ENCODE measurements at places on chromosomes 3 and 15.

- DNase-seq: no peak
Measured at GRCh38 chr3:147360051-147360439, 46.3 kb downstream of the ZIC4 start.

DNA sequence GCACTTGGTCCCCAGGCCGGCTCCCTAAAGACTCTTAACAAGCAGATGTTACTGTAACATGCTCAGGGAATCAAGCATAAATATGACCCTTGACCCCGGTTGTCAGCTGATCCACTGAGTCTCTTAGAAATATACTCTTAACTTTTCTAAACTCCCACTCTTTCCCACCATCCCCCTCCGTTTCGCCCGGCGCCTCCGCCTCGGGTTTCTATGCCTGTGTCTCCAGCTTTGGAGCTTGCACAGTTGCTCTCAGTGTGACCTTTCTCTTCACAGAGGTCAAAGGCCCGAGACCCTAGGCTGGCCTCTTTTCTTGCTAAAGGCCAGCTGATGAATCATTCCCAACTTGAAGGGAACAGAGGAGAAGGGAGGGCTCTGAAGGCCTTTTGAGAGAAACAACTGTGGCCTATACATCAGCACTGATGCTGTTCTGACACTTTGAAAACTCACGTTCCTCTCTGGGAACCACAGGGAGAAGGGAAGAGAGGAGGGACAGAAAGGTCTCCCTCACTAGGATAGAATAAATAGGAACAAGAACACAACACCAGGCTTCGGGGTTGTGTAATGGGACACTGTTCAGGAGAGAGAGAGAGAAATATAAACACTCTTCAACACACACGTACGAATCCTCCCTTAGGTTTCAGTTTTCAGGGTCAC, 484.5 kb upstream of the NR2F2 start:
- DNase-seq: no peak

- DNase-seq: no peak
Measured at GRCh38 chr3:50594253-50594785, 17.3 kb downstream of the CISH start.

GRCh38 chr3:114687151-114687550, 393.3 kb downstream of the TIGIT start:
- DNase-seq: no peak

GRCh38 chr15:73485372-73485771, 42.4 kb downstream of the REC114 start:
- no peak for DNase-seq

GRCh38 chr15:89024418-89024817, 63.8 kb upstream of the ABHD2 start:
- no peak for DNase-seq

DNA sequence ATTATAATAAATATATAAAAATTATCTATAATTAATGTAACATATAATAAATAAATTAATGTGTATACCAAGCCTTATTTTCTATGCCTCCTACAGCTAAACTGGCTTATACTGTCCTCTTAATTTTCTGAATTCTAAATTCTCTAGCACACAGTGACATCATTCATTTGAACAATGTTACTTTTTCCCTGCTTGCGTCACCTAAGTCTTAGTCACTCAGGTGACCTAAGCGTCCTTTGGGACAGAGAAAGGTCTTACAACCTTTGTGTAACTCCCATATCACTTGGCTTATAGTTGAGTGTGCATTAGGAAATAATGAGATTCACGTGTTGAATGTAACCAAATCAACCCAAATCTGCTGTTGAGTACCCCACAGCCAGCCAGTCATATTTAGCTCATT, 48.5 kb upstream of the KCNMB2 start:
- no peak for DNase-seq

DNA sequence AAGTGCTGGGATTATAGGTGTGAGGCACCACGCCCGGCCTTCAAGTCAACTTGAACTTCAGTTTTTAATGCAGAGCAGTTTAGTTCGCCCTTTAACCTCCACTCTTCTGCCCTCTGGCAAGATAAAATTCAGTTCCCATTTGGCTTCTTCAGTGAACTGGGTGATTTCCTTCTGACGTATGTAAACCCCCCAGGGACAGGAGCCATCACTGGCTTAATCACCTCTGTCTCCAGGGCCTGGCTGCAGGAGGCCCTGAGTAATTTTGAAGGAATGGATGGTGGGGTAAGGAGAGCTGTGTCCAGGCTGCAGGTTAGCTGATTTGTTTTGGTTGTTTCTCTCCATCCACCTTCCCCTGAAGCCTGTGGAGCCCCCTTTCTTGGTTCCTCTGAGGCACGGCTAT, 11.9 kb downstream of the MCM2 start:
- DNase-seq: no peak

- no peak for DNase-seq
Measured at GRCh38 chr15:90623854-90624253, 93.3 kb upstream of the BLM start.

Data from non-pigmented ciliary epithelial cell (primary cell).